ENCODE measurements at places on chromosomes 1 and 21.

DNA sequence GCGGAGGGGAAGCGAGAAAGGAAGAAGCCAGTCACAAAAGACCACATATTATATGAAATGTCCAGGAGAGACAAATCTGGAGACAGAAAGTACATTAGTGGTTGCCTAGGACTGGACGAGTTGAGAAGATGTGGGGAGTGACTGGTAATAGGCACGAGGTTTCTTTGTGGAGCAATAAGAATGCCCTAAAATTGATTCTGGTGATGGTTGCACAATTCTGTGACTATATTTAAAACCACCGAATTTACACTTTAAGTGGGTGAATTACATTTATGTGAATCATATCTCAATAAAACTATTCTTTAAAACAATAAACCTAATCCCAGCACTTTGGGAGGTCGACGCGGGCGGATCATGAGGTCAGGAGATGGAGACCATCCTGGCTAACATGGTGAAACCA is 63.1 kb downstream of the ZNF281 start:
- DNase-seq = no peak

DNA sequence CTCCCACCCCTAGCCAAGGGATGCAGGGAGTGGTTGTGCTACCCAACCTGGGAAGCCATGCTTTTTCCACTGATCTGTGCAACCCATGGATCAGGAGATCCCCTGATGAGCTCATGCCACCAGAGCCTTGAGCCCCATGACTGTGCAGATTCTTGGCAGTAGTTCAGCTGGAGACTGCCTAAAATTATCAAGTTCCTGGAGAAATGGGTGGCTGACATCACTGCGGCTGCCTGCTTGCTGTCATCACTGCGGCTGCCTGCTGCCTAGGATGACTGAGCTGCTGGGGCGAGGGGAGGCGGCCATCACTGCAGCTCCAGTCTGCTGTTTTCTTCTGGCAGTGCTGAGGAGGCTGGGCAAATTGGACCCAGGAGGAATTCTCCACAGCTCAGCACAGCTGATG is 159.2 kb downstream of the AGBL4 start:
- DNase-seq = no peak

DNA sequence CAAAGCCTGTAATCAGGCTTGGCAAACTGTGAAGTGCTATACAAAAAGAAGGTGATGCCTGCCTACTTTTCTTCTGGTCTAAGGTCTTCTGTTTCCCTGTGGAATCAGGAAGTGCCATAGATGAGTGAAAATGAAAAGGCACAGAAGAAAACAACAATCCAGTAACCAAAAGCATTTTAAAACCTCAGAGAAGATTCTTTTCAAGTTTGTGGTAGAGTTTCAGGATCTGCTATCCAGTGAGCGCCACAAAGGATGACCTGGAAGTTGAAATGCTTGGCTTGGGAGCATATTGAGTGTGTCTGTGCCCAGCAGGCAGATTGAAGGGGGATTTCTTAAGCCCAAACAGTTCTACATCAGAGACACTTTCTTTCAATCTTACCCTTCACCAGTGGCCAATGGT is 272.2 kb downstream of the PAPPA2 start:
- DNase-seq = no peak

DNA sequence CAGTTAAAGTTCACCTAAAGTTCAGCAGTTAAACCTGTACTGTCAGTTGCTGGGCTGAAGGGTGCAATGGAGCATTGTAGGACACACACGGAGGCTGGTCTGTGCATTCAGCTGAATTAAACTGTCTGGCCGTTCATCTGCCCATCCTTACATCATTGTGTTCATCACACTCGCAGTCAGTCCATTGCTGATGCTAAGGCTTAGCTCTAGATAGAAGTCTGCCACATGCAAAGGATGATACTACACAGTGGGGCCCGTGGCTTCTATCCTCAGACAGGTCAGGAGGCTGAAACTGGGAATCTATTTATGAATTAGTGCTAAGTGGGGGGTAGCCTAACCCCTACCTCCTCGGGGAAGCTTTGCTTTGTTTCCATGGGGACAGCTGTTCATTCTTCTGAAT is 60.4 kb downstream of the CNIH3 start:
- DNase-seq = no peak

DNA sequence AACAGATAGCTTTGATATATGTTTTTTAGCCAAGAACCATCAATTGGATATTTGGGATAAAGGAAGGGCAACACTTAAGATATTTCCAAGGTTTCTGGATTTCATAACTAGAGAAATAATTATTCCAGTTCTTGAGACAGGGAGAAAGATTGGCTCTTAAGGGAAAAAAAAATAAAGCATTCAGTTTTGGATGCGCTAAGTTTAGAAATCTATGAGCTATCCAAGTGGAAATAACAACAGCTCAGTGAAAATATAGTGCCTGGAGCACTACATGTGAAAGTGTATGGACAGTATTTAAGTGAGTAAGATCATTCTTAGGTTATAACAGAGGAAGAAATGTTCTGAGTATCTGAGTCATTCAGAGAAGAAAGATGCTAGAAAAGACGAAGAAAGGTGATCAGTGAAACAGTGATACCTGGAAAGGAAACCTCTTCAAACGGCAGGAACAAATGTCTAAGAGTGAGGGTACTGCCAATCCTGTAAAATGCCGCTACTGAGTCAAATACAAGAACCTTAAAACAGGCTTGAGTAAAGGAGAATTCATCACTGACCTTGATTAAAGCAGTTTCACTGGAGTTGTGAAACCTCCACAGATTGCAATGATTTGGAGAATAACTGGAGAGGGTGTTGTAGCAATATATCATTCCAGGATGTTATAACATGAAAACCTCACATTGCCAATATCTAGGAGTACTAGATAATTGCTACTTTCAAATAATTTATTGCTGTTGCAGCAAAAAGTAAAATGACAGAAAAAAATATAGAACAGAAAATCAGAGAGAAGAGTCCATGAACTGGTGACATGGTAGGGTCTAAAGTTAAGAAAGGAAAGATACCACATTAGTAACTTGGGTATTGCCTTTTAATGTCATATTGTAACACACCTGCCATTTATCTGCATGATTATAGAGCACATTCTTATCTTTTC is 482.1 kb upstream of the RGS18 start:
- no peak for DNase-seq

Data from bone marrow (tissue), 2 donors.